ENCODE measurements at places on chromosomes 5 and 9.

GRCh38 chr5:164504141-164504772 lies 998.8 kb downstream of the MAT2B start:
- DNase-seq = no peak

DNA sequence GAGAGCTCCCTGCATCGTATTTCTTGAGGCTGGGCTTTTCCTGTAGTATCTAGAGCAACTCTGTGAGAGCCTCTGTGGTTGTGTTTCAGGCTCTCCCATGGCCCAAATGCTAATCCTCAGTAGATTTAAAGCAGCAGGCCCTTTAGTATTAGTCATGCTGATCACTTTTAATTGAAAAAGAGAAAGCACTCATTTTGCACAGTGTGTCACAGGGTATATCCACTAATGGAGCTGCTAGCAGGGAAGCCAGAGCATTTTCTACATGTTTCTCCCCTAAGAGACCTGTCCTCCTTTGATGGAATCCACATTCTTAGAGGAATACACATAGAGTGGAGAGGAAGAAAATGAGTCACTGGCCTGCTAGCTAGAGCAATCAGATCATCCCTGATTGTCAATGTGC lies 348.5 kb downstream of the TMEM232 start:
- DNase-seq = no peak

- DNase-seq = no peak
Measured at GRCh38 chr9:120436983-120437475, 142.9 kb downstream of the CDK5RAP2 start.

DNA sequence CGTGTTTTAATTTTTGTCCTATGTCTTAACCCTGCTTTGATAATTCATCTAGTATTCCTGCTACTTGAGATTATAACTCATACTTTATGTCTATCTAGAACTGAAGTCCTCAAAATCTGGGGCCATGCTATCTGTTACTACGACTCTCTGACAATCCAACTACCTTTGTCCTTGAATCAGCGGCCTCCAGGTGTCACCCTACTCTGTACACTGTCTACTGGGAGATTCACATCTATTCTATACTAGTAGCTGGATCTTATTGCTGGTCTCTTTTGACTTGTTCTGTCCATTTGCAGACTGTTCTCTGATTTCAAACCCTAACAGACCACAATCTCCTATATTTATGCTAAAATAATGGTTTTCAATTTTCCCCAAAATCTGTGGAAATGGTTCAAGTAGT lies 225.5 kb upstream of the ELAVL2 start:
- no peak for DNase-seq

DNA sequence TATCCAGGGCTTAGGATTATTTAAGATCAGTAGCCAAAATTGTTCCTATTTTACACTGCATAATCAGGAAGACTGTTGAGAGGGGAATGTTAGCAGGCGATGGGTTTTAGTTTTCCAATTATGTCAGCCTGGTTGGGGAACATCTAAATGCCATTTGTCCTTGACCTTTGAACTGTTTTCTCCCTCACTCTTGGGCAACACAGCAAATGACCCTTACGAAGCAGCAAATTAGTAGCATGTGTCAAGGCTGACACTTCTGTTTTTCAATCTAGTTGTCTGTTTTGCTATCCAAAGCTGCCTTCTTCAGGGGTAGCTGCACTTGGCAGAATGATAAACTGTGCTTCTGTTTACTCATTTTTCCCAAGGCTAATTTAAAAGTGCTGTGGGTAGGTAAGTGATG lies 78.0 kb upstream of the AGXT2 start:
- DNase-seq = no peak

- DNase-seq = no peak
Measured at GRCh38 chr9:108889649-108890067, 27.6 kb downstream of the ACTL7A start.

- no peak for DNase-seq
Measured at GRCh38 chr5:74212336-74212735, 428.2 kb downstream of the ENC1 start.
